ENCODE measurements at places on chromosomes 2 and 18.

GRCh38 chr2:183495079-183495478, 370.8 kb downstream of the NUP35 start:
- DNase-seq = no peak

GRCh38 chr18:49857708-49858107, 44.4 kb upstream of the ACAA2 start:
- DNase-seq = no peak

- DNase-seq = no peak
These were observed 536.9 kb upstream of the CHAC2 start for GRCh38 chr2:53230691-53231090.

DNA sequence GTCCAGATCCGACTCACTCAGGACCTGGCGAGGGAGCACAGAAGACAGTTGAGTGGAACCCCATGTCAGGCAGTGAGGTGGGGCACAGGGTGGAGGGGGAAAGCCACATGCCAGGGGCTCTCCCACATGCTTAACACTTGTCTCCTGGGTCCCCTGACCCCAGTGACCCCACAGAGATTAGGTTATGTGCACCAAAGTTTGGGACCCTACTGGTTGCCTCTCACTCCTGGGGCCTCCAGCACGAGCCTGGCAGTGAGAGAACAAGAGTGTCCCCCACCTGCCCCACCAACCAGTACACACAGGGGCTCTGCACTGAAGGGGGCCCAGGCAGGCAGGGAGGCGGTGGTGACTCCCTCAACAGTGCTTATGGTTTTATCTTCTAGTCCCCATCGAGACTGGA, 58.3 kb downstream of the CIB4 start:
- DNase-seq = no peak

DNA sequence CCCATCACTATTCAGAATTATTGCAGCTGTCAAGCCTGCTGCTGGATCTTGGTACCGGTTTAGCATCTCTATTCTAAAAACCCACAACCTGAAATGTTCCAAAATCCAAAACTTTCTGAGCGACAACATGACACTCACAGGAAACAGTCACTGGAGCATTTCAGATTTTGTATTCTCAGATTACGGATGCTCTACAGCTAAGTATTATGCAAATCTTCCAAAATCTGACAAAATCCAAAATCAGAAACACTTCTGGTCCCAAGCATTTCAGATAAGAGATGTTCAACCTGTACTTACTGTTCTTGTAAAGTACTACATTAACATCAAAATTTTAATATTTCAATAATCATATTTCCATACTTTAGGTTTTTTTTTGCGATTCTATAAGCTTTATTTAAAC, 12.4 kb downstream of the PDIA6 start:
- DNase-seq = no peak

DNA sequence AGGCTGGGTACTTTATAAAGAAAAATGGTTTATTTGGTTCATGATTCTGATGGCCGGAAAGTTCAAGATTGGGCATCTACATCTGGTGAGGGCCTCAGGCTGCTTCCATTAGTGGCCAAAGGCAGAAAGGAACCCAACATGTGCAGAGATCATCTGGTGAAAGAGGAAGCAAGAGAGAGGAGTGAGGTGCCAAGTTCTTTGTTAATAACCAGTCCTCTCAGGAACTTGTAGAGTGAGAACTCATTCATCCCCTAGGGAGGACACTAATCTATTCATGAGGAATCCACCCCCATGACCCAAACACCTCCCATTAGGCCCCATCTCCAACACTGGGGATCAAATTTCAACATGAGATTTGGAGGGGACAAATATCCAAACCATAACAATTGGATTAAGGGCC, 17.8 kb upstream of the SERPINE2 start:
- DNase-seq = no peak

DNA sequence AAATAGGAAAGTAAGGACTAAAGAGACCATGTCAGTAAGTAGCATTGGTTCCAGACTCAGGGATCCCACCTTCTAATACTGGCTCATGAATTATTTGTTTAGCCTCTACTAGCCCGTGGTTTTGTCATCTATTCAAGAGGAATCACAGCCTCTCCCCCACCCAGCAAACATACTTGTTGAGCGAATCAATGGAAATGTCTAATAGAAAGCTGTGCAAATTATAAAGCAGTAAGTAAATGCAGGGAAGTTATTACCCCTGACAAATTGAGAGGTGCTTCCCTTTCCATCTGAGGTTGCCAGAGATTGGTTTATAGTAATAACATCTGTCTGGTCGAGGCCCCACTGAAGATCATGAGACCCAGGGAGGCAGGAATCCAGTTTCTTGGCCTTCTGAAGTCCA, 219.3 kb upstream of the OSR1 start:
- no peak for DNase-seq

DNA sequence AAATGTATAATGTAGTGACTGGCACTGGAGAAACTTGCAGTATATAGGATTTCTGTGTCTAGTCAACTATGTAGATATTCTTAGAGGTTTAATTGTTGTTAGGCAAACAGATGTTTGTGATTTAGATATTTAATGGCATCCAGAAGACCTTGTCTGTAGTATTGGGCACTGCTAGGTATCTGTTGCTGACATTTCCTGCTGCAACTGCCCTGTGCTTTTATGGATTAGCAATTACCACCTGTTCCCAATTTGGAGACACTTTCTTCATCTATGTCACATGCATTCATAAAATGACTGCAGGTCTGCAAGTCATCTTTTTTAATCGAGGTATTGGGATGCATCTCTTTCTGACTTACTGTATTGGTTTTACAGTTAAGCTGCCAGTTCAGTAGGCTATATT, 71.3 kb downstream of the ITGA4 start:
- DNase-seq = no peak

DNA sequence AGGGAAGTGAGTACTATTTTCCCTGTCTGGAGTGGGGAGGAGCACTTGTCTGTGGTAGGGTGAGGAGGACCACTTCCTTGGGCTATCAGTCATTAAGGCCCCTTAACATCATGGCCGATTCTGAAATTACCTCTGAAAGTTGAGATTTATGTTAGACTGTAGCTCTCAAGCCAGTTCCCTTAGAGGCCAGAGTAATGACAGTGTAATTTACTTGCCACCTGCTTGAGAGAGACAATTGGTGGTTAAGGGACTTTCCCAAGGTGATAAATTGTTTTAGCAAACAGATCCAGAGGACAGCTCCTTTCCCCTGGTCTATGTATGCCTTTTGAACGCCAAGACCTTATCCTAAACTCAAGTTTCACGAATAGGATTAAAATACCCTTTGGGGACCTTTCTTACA, 56.1 kb downstream of the NEDD4L start:
- no peak for DNase-seq
